Urinary bladder (tissue), 4 donors: ENCODE measurements at places on chromosomes 12 and 14. TPM values are rescaled to one million over a fixed set of nuclear protein-coding genes. Genes with fewer than 3 reads are reported as not detected.

SELPLG gene
- 3.6 TPM for total RNA-seq

KRT72 gene
- not detected for total RNA-seq

FERMT2 gene
- total RNA-seq = 298 TPM

PRKAG1 gene
- total RNA-seq = 41.8 TPM

AICDA gene
- total RNA-seq = 0.26 TPM

OR11H6 gene
- not detected for total RNA-seq

RNASE7 gene
- total RNA-seq = not detected

FIGNL2 gene
- 0.53 TPM for total RNA-seq

WNT1 gene
- total RNA-seq = not detected

IL31 gene
- not detected for total RNA-seq

TMPRSS12 gene
- total RNA-seq = not detected

APOF gene
- total RNA-seq = not detected

SIX4 gene
- 9.9 TPM for total RNA-seq
